ENCODE measurements at places on chromosomes 13 and 19. TPM values are rescaled to one million over a fixed set of nuclear protein-coding genes. Genes with fewer than 3 reads are reported as not detected.

- DNase-seq = no peak
Observed at GRCh38 chr13:101181076-101181685, 235.1 kb downstream of the NALCN start.

- DNase-seq = no peak
Observed at GRCh38 chr19:29085206-29085605, 127.7 kb downstream of the UQCRFS1 start.

DNA sequence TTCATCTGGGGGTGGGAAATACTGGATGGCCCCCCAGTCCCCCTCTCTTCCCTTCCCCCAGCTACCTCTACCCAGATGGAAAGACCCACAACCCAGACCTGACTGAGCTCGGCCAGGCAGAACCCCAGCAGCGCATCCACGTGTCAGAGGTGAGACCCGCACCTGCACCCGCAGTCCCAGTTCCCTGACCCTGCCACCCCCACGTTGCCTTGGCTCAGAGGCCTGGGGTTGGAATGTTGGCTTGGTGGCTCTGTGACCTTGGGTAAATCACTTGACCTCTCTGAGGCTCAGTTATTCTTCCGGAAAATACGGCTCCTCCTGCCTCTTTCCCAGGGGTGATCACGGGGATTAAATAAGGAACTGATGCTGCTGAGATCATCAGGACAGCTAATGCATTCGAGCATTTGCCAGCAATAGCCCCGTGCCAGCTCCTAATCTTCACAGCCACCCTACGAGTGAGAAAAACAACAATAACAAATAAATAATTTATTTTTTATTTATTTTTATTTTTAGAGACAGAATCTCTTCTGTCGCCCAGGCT lies 12.3 kb downstream of the CBLC start:
- DNase-seq = no peak

DNA sequence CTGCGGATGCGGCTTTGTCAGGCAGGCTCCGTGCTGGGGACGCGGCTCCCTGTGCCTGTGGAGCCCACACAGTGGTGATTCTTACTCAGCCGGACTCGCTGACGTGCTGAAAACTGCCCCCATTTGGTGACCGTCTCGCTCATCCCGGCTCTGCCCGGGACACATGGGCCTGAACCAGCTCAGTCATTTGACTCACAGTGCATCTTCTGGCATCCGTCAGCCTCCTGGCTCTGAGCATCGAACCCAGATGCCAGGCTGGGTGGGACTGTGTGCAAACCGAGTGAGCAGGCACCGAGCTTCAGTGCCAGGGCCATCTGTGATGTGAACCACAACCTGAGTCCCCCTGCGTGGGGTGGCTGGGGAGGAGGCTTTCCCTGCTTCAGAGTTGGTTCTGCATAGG lies 5.5 kb downstream of the GCDH start:
- no peak for DNase-seq

DNA sequence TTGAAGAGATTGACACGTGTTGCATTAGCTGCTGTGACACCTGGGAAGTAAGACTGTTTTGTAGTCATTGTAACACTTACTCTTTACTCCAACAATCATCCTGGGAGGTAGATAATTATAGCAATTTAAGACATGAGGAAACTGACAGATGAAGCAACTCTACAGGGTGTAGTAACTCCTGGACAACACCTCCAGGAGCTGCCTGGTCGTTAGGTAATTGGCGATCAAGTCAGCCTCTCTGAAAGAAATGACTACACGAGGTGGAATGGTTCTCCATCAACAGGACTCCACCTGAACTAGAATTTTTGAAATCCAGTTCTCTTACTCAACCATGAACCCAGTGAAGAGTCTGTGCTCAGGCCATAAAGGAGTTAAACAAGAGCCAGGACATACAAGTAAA lies 43.0 kb upstream of the LRCH1 start:
- no peak for DNase-seq

DNA sequence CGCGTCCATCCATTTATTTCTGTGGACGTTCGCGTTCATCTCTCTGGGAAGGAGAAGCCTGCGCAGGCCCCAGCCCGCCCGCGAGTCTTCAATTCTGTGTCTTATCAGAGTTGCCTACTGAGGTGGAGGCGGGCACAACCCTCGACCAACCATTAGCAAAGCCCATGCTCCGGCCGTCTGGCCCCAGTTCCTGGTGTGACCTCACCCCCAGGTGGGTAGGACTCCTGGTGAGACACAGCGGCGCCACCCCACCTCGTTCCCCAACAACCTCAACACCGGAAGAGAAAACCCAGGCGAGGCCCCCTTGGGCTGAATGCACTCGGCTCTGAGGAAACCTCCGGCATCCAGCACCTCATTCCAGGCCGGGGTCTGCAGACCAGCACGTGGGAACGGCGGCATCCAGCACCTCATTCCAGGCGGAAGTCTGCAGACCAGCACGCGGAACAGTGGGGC lies 14.7 kb downstream of the ZNF787 start:
- DNase-seq = no peak

DNA sequence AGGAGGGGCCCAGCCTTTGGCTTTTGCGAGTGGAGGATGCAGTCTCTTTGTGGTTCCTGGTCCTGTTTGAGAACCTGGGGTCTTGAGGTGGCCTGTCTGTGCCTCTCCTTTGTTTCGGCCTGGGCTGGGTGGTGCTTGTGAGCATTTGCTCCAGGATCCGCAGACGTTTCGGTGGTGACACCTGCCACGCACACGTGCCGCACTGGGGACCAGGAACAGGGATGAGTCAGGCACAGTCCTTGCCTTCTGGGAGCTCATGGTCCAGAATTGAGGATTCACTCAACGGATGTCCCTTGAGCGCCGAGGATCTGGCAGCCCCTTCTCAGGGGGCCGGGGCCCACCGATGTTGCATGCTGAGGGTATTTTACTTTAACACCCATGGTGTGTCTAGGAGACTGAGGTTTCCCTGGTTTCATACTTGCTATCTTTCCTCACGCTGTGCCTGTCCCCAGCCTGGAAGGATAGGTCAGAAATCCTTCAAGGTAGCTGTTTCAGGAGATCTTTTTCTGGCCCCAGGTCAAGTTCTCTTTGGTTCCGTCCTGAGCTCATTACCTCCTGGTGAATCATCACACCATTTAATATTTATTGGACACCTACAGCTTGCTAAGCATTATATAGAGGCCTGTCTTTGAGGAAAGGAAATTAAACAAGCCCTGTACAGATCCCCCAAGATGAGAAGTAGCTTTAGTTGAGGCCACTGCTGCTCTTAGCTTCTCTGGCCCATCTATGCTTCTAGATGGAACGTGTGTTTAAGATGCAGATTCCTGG lies 5.1 kb downstream of the HDGFL2 start:
- DNase-seq = no peak

DNA sequence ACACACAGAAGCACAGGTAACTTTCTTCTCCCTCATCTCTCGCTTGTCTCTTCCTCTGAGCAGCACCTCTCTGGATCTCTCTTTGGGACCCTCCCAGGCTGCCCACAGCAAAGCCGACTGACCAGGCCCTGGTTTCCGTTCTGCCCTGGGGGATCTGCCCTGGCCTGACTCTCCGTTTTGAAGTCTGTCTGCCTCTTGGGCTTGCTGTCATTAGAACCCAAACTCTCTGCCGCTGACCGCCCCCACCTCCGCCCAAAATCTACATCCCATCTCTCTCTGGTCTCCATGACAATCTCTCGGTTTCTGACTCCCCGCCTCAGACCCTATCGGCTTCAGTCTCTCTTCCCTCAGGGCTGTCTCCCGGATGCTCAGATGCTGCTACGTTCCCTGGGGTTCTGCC lies 6.9 kb downstream of the KCNC3 start:
- DNase-seq = no peak

- DNase-seq = peak; percentile 81
Observed at GRCh38 chr19:11091703-11092153, 2.5 kb downstream of the LDLR start.

- DNase-seq = no peak
Observed at GRCh38 chr13:94201022-94201421, 278.5 kb downstream of the DCT start.

DNA sequence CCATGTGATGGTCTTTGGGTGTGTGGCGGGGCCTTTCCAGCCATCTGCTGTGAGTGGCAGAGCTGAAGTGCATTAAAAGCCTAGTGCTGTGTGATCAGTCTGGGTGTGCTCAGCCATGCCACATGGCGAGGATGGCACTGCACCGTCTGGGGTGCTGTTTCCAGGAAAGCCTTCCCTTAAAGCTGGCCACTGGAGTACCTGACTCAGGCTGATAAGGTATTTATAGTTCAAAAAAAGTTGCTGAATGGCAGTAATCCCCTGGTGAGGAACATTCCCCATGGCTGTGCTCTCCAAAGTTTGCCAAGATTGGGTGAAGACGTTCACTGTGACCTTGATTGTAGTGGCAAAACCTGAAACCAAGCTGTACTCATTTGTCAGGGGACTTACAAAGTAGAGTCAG lies 6.0 kb downstream of the GPI start:
- no peak for DNase-seq

DNA sequence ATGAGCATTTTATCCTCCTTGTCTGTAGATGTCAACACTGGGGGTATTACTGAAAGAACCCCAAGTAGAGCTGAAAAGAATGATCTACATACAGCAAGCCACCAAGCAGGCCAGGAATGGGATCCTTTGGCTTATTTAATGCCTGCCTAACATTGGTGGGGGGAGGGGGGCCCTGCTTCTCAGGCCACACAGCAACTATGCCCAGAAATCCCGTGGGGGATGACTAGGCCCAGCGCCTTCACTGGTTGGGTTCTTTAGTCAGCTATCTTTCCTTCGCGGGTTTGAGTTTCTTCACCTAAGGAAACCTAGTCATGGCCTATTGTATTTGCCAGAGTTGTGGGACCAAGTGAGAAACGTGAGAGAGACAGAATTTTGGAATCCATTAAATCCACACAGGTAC lies 80.5 kb downstream of the CCNA1 start:
- DNase-seq = no peak

Gene URAD
- total RNA-seq = not detected

Gene RFXANK
- total RNA-seq = 46.5 TPM

Gene ZNF579
- 4.2 TPM for total RNA-seq

Gene MEIOSIN
- total RNA-seq = not detected

Gene MRPL54
- total RNA-seq = 45.0 TPM

Gene CNN1
- total RNA-seq = 72.3 TPM

Gene ZNF415
- total RNA-seq = 7.4 TPM

Gene GIPR
- total RNA-seq = 1.7 TPM

Gene C3
- 63.0 TPM for total RNA-seq

Gene KIR3DL3
- total RNA-seq = not detected

Gene YIPF2
- total RNA-seq = 55.3 TPM

Measured in lower leg skin (tissue), 4 donors.